ENCODE measurements at places on chromosomes 1 and 21.

- DNase-seq = no peak
Measured at GRCh38 chr1:40817791-40818263, 34.2 kb downstream of the KCNQ4 start.

- DNase-seq = no peak
Measured at GRCh38 chr1:97508653-97509218, 412.1 kb downstream of the DPYD start.

DNA sequence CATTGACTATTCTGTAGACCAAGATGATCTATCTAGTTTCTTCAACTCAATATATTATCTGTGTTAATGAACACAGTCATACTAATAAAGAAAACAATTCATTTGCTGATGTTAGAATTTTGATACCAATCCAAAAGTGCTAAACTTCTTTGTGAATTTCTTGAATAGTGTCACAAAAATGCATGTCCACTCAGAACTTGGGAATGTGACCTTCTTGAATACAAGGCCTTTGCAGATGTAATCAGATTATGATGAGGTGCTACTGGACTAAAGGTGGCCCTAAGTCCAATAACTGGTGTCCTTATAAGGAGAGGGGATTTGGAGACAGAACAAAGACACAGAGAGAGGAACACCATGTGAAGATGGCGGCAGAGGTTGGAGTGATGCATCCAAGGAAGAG lies 305.8 kb upstream of the ZP4 start:
- no peak for DNase-seq

DNA sequence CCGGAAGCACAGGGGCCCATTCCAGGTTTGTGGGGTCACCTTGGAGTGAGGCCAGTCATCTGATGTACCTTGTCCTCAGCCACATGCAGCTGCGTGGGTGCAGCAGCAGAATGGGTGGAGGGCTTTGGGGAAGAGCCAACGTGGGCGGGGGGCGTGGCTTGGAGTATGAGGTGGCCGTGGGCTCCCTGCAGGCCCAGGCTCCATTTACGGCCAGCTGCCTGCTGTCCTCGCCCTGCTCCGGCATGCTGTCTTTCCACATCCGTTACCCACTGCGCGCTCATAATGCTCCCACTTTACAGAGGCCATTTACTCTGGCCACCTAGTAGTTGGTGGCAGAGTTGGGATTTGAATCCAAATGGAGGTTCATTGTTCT lies 27.8 kb upstream of the TINAGL1 start:
- no peak for DNase-seq

DNA sequence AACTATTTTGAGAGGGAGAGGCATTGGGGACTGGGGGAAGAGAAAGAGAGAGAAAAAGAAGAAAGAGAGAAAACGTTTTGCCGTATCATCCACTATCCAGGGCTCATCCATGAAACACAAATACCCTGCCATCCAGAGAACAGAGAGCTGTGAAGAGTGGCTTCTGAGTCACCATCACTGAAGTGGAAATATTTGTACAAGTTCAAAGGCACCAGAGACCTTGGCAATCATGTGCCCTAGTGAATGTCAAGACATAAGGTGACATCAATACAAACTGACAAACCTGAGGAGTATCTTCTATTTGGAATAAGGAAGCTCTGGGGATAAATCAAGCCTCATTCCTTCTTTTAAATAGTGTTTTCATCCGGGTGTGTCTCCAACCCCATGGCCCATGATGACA lies 197.2 kb upstream of the PROX1 start:
- DNase-seq = no peak

GRCh38 chr1:70818401-70818800 lies 229.2 kb downstream of the PTGER3 start:
- no peak for DNase-seq

DNA sequence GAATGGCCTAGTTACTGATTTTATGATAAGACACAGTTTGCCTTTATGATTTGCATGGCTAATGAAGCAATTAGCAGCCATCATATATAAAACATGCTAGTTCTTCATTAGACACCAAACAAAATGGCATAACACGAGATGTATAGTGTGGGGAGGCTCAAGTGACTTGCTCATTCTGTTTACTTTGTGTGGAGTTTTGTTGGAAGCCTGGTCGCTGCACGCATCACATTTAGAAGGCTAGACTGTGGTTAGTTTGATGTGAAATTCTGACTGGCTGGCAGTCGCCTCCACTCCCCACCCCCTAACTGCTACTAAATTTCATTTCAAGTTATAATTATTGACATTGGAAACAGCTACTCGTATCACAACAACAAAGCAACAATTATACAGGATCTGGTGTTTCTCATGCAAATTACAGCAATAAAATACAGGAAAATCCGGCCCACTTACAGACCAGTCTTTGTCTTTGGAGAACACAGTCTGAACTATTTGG lies 356.1 kb downstream of the LMO4 start:
- DNase-seq = no peak

DNA sequence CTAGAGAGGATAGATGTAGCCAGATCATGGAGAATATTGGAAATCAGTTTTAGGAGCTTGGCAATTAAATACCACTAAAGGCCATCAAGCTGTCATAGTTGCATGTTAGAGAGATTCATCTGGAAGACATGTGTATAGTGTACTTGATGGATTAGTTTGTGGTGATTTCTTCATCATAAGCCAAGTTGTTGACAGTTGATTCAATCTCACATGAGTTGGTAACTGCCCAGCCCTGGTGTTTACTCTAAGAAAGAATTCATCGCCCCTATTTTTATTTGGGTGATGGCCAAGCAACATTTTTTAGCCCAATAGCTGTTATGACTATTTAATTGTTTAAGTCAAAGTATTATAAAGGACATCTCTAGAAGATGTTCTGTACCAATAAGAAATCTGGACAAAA lies 737.6 kb downstream of the PLA2G4A start:
- no peak for DNase-seq

DNA sequence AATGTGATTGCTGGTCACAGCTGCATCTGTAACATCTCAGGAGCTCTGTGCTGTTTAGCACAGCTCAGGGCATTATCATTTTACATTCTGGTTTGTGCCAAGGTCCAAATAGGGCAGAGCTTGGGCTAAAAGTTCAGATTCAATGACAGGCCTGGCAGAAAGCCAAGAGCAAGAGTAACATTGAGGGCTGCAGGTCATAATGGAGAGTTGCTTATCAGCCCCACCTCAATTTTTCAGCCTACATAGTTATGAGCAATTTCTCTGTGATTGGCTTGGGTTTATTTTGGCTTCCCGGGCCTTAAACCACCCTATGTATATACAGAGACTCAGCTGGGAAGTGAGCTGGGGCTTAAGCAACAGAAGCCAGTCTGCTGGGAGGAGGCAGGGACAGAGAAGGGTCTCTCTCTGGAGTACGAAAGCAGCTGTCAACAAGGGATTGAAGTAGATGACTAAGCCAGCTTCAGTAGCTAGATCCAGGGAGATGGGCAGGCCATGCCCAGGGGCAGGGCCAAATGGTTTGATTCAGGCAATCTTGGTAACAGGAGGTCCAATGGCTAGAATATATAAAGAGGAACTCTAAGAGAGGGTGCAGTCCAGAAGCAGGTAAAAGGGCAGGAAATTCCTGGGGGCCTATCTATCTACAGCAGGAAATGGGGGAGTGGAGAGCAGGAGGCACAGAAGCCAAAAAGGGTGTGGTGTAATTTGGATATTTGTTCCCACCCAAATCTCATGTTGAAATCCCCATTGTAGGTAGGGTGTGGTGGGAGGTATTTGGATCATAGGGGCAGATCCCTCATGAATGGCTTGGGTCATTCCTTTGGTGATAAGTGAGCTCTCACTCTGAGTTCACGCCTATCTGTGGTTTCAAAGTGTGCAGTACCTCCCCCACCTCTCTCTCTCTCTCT lies 49.0 kb downstream of the BRINP2 start:
- DNase-seq = no peak

GRCh38 chr21:38850277-38850951 lies 44.7 kb downstream of the ETS2 start:
- DNase-seq = no peak

DNA sequence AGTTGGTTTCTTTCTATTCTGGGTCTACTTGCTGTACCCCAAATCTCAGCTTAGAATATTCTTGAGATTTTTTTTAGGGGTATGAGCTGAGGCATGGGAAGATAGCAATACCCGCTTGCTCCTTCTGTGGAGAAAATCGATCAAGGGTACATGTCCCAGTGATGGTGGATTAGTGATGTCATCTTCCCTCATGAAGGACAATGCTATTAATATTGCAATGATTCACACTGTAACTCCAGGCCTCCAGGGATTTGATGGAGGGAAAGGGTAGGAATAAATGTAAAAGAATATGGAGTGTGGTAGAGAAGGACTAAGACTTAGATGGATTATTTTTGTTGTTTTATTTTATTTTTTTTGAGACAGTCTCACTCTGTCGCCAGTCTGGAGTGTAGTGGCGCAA lies 47.4 kb downstream of the XCL1 start:
- DNase-seq = no peak

DNA sequence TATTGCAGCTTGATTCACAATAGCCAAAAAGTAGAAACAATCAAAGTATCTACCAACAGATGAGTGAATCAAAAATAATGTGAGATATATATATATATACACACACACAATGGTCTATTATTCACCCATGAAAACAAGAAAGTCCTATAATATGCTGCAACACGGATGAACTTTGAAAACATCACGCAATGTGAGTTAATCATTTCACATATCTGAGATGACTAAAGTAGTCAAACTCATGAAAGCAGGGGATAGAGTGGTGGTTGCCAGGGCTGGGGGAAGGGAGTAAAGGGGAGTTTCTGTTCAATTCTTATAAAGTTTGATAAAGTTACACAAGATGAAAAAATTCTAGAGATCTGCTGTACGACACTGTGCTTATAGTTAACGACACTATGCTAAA lies 1234.8 kb downstream of the MRPL39 start:
- DNase-seq = no peak

- no peak for DNase-seq
Measured at GRCh38 chr1:109671067-109671466, 3.2 kb downstream of the GSTM2 start.

DNA sequence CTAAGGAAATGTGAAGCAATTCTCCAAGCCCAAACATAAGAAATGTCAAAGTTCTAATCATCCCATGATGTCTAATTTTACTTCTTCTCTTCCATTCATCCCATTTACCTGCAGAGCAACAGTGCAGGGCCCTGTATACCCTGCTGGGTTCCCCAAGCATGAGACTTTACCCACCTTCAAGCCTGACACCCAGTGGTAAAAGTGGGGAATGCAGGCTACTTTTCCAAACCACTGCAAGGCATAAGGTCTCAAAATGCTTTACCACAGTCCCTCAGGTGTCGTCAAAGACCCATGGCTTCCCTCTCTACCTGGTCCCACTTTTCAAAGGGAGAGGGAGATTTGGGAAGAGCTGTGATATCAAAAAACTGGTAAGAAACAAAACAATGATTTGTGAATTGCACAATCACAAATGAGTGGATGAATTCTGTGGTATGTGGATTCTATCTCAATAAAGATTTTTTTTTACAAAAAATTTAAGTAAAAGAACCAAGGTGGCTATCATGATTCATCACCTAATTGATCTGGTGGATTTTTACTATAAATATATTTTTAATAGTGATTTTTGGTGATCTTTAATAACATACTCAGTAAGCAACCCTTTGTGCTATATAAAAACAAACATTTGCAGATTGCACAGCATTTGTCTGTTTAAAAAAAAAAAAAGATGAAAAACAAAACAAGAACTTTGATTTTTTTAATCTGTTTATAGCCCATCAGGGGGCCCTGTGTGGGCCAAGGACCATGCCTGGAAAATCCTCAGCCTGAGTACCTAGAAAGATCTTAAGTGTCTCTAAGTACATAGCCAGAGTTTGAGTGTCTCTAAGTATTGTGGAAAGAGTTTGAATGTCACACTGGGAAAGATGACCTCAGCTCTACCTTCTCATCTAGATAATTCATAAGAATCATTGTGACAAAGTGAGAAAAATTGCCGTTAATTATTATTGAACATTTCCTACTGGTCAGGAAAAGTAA lies 73.1 kb upstream of the GJB5 start:
- peak; percentile 80 for DNase-seq

DNA sequence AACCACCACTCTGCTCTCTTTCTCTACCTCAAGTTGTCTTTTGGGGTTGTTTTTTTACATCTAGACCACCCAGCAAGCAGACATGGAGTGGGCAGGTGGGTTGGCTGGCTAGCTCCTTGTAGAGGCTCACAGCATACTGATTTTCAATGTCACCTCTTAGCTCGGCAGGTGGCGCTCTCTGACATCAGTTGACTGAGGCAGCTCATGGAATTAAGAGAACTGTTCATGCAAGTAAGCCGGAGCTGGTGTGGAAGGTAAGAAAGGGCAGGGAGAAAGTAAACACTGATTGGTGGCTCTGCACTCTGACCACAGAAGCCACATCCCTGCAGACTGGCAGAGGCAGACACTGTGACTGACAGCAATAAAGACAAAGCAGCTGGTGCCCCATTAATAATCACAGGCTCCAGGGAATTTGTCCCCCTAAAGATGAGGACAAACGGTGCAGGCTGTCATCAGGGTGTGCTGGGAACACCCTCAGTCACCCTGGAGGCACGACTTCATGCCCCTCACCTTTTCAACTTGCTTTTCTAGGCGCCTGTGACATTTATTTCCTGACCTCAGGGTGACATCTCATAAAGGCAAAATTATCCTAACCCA lies 226.8 kb downstream of the LMX1A start:
- DNase-seq = peak; percentile 94

DNA sequence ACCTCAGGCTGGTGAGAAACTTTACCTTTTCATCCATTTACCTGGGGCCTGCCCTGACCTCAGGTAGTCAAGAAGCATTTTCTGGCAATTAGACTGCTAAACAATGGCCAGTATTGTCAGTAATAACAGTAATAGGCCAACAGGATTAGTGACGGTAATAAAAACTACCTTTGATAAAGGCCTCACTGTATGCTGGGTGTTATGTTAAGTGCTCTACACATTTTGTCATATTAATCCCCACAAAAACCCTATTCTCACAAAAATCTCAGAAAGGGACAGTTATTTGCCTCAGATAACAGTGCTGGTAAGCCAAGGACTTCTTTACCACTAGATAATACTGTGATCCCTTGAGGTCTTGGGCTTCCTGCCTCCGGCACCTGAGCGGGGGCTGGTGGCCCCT lies 191.4 kb downstream of the FOXD2 start:
- DNase-seq = no peak

- no peak for DNase-seq
Measured at GRCh38 chr1:116424863-116425262, 51.8 kb downstream of the ATP1A1 start.

DNA sequence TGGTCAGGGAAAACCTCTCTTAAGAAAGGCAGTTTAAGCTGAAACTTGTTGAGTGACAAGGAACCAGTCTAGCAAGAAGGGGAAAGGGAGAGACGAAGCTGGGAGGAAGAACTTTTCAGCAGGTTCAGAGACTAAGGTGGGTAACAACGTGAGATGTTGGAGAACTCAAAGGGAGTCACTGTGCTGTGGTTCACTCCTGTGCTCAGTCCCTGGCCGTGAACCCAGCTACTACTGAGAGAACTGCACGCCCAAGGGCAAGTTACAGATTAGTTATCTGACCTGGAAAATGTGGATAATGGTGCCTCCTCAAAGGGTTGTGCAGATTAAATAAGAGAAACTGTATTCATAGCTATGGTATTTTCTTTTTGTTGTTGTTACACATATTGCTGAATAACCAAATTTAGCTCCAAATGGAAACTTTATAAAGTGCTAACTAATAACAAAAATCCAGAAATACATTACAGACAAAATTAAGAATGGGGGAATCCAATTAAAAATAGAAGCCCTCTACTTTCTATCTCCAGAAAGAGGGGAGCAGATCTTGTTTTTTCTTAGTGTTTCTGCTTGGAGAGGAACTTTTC lies 2.9 kb downstream of the ZBTB40 start:
- DNase-seq = no peak
